Astrocyte (in vitro differentiated cells and primary cell): ENCODE measurements at places on chromosomes 1 and 21.

- DNase-seq: no peak
These were observed 50.1 kb downstream of the TUT4 start for GRCh38 chr1:52502789-52503188.

DNA sequence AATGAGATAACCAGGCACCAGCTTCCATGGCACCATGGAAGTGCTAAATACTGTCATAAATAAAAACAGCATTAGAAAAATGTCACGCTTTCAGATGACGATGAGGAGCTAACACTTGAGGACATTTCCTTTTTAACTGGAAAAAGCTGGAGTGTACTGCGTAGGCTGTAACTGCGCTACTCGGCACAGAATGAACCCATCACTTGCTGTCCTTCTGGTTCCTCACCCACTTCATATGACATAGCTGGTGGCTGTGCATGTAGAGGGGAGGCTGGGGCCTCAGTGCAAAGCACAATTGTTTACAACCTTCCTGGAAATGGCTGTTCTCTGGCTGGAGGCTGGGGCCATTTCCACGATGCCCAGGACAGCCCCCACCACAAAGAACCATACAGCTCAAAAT, 55.7 kb downstream of the NTPCR start:
- DNase-seq: no peak

DNA sequence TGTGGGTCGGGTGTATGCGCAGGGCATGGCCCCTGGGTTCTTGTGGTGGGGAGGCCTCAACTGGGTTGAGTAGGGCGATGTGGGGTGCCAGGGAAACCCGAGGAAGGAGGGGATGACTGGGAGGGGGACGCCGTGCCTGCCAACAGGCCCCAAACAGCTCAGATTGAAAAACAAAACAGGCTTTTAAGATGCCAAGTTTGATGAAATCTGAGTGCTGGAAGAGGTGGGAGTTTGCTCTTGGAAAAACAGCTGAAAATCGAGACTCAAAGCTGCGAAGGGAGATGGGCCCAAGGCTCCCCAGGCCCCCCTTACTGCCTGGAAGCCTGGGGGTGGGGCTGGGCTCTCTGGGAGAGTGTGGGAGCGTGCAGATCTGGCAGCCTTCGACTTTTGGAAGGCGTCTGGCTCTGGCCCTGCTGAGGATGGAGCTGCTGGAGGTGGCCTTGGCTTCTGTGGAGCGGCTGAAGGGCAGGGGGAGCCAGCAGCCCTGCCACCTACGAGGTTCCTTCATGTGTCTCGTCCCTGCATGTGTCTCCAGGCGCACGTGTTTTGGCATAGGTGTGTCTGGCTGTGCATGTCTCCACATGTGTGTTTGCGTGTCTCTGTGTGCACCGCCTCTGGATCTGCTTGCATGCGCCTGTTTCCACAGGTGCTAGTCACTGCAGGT, 33.3 kb downstream of the PTPRF start:
- DNase-seq: no peak

DNA sequence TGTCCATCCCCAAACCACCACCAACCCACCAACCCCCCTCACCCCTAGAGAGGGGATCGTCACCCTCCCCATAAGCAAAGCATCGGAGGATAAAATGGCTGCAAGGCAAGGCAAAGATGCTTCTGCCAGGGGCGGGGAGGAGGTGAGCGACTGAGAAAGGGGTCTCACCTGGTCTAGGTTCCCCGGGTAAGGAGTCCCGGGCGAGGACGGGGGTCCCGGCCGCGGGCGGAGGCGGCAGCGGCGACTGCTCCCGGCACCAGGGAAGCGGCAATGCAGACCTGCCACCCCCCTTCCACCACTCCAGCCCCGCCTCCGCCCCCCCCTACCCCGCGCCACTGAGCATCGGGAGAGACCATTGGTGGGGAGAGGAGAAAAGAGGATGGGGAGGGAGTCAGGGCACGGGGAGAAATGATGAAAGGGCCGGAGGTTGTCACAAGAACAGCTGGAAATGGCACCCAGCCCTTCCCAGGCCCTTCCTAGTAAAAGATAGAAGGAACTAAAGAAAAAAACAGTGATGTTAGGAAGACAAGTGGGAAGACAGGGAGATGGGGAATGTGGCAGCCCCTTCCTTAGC, at the start of gene SV2A:
Gene SV2A, minus strand, starts transcription at position 274 of the 574 bp plus-strand sequence. CDS start 4,004 bp downstream, outside the sequence.
- DNase-seq: peak; percentile 44
